ENCODE measurements at places on chromosomes 3 and 15.

GRCh38 chr15:63418811-63419210 lies 37.2 kb upstream of the CA12 start:
- no peak for DNase-seq

DNA sequence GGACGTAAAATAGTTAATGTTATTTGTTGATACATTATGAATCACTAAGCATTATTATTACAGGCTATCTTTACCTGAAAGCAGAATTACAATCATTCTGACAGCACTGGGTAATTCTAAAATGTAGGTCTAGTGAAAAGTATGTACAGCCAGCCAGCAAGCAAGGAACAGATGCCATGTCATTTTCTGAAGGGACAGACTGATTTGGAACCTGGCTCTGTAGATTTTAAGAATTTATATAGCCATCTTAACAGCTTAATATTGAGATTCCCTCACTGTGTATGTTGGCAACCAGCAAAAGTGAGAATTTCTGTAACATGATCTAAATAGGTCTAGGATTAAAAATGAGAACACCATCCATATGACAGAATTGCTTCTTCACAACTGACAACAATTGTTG lies 359.4 kb downstream of the ZIC4 start:
- DNase-seq = no peak

- DNase-seq = no peak
Measured at GRCh38 chr3:168134931-168135330, 39.2 kb upstream of the GOLIM4 start.

- no peak for DNase-seq
Measured at GRCh38 chr15:31440754-31441311, 114.2 kb downstream of the KLF13 start.

- no peak for DNase-seq
Measured at GRCh38 chr15:100836501-100836900, 43.1 kb upstream of the ALDH1A3 start.

DNA sequence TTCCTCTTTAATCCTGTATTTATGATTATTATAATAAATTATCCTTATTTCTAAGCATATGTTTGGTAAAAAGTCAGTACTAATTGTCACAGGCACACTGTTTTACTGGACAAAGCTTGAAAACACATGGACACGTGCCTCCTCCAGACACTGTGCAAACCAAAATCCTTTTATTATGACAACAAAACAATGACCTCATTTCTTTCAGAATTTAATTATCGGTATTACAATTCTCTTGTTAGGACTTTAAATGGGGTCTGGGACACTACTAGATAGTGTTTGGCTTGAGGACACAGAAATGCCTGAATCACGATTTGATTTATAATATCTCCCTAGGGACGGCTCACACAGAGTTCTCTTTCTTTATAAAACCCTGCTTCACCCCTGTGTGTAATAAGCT lies 107.3 kb upstream of the IGSF10 start:
- DNase-seq = no peak

- no peak for DNase-seq
Measured at GRCh38 chr3:83514130-83514914, 1444.5 kb upstream of the CADM2 start.

GRCh38 chr3:9797196-9797945 lies 4.5 kb downstream of the ARPC4 start:
- no peak for DNase-seq

DNA sequence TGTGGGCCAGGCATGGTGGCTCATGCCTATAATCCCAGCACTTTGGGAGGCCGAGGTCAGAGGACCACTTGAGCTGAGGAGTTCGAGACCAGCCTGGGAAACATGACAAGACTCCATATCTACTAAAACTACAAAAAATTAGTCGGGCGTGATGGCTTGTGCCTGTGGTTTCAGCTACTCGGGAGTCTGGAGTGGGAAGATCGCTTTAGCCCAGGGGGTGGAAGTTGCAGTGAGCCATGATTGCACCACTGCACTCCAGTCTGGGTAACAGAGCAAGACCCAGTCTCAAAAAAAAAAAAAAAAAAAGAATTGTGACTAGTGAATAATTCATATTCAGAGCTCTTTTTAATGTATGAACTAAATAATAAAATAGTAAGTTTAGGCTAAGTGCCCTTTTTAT lies 87.8 kb upstream of the TSEN2 start:
- DNase-seq = no peak

GRCh38 chr15:70869346-70869745 lies 15.4 kb upstream of the LARP6 start:
- no peak for DNase-seq

DNA sequence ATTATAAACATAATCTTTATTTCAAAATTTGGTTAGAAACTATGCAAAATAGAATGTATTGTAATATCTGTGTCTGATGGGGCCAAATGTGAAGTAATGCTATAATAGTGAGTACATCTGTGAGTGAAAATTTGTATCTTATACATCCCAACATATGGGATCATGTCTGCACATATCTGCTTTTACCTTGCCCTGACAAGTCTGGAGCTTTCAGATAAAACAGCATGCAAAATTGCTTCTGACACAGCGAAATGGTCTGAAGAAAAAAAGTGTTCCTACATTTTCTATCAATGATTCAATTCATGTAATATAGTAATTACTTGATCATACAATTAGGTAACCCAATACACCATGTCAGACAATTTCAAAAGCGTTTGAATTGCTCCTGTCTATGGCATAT lies 58.1 kb upstream of the P3H2 start:
- DNase-seq = no peak

Data from naive thymus-derived CD4-positive, alpha-beta T cell (primary cell).